Neural cell (in vitro differentiated cells): ENCODE measurements at places on chromosomes 16 and 17. TPM values are rescaled to one million over a fixed set of nuclear protein-coding genes. Genes with fewer than 3 reads are reported as not detected.

ZDHHC1 gene
- polyA plus RNA-seq, result 1.7 TPM in 1 of 2 replicates, not detected in the other

MYL4 gene
- polyA plus RNA-seq, result not detected in 2 replicates

RABEP1 gene
- 61.1 and 67.0 TPM in 2 replicates for polyA plus RNA-seq

AP2B1 gene
- polyA plus RNA-seq, result 59.5 and 65.1 TPM in 2 replicates

NEUROD2 gene
- polyA plus RNA-seq, result not detected in 2 replicates

ESRP2 gene
- polyA plus RNA-seq, result not detected in 2 replicates

LGALS9B gene
- polyA plus RNA-seq, result not detected in 2 replicates

CALB2 gene
- polyA plus RNA-seq, result 0.20 and 1.1 TPM in 2 replicates

KRT33B gene
- not detected in 2 replicates for polyA plus RNA-seq

CLEC19A gene
- not detected in 2 replicates for polyA plus RNA-seq

AMFR gene
- polyA plus RNA-seq, result 101 and 103 TPM in 2 replicates

EXOC3L1 gene
- polyA plus RNA-seq, result 0.43 and 0.96 TPM in 2 replicates

MGAT5B gene
- 8.8 and 17.6 TPM in 2 replicates for polyA plus RNA-seq

IL21R gene
- polyA plus RNA-seq, result 0.08 TPM in 1 of 2 replicates, not detected in the other

GPR179 gene
- not detected in 2 replicates for polyA plus RNA-seq

KRT39 gene
- polyA plus RNA-seq, result not detected in 2 replicates

DHX58 gene
- 0.87 and 2.3 TPM in 2 replicates for polyA plus RNA-seq

RDM1 gene
- not detected in 2 replicates for polyA plus RNA-seq

NOG gene
- 0.82 and 2.1 TPM in 2 replicates for polyA plus RNA-seq

CEP20 gene
- 35.8 and 59.7 TPM in 2 replicates for polyA plus RNA-seq

PRKCB gene
- polyA plus RNA-seq, result 27.6 and 30.0 TPM in 2 replicates

TAC4 gene
- not detected in 2 replicates for polyA plus RNA-seq

CES5A gene
- 0.27 and 0.62 TPM in 2 replicates for polyA plus RNA-seq

ABCC12 gene
- not detected in 2 replicates for polyA plus RNA-seq

TUBG2 gene
- polyA plus RNA-seq, result 24.9 and 28.9 TPM in 2 replicates

LGALS9 gene
- polyA plus RNA-seq, result 0.30 TPM in 1 of 2 replicates, not detected in the other

CACNG4 gene
- 32.9 and 41.9 TPM in 2 replicates for polyA plus RNA-seq

SEZ6L2 gene
- polyA plus RNA-seq, result 48.8 and 52.7 TPM in 2 replicates

TBC1D3I gene
- polyA plus RNA-seq, result 0.32 and 4.2 TPM in 2 replicates

CD300LB gene
- polyA plus RNA-seq, result not detected in 2 replicates

CCDC78 gene
- polyA plus RNA-seq, result 8.8 and 10.7 TPM in 2 replicates

CFAP119 gene
- 17.0 and 23.3 TPM in 2 replicates for polyA plus RNA-seq

ITFG1 gene
- 143 and 155 TPM in 2 replicates for polyA plus RNA-seq
